Colonic mucosa (tissue), 4 donors: ENCODE measurements at places on chromosomes 3 and 15. TPM values are rescaled to one million over a fixed set of nuclear protein-coding genes. Genes with fewer than 3 reads are reported as not detected.

The EIF1B gene
- 32.0 TPM for total RNA-seq

The MRAS gene
- 4.5 TPM for total RNA-seq

The POLQ gene
- total RNA-seq: 12.5 TPM

- no peak for DNase-seq
- no peaks in the 10 kb centered on the region for H3K36me3 ChIP-seq
- no peaks in the 10 kb centered on the region for H3K4me1 ChIP-seq
- H3K27me3 ChIP-seq: no peaks in the 10 kb centered on the region
Measured at GRCh38 chr3:30187366-30187765, 419.0 kb upstream of the TGFBR2 start.

- H3K36me3 ChIP-seq: no peaks in the 10 kb centered on the region
- no peaks in the 10 kb centered on the region for H3K27me3 ChIP-seq
- no peak overlapping the region for H3K27ac ChIP-seq
- no peaks in the 10 kb centered on the region for H3K4me1 ChIP-seq
- no peak overlapping the region for H3K4me3 ChIP-seq
- no peak for DNase-seq
Measured at GRCh38 chr3:120645083-120645845, 36.8 kb downstream of the HGD start.

The AGBL1 gene
- total RNA-seq: 0.10 TPM

The WDR49 gene
- not detected for total RNA-seq
